ENCODE measurements at places on chromosomes 1 and 21.
A peak's percentile ranks its signal among the peaks of the same experiment; 100 is the strongest.

DNA sequence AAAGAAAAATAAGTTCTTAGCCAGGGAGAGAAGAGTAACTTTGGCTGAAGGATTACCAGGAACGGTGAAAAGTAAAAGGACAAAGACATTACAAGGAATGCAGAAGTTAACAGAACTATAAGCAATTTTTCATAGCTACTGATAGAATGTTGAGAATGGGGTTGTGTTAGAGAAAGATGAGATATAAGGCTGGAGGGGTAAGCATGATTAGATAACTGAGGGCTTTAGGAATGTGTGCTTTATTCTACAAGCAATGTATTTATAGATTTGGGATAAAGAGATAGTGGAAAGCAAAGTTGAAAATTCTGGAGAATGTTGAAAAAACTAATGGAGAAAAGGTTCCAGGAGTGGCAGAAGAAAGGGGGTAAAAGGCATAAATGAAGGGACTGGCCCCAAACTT is 65.4 kb upstream of the PTCH2 start:
- no peak for DNase-seq

DNA sequence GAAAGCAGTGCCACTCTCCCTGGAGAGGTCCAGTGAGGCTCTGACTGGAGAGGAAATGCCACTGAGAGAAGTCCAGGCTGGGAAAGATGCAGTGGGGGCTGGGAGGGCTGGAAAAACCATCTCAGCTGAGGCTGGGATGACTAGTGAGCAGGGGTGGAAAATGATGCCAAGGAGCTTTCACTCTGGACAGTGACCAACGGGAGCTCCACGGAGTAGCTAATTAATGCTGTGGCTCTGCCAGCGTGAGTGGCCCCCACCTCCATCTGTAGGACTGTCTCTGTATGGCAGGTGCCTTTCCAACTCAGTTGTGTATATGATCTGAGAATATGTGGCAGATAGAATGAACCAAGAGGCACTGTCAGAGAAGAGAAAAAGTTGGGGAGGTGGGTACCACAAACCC is 86.7 kb downstream of the DDX20 start:
- no peak for DNase-seq

DNA sequence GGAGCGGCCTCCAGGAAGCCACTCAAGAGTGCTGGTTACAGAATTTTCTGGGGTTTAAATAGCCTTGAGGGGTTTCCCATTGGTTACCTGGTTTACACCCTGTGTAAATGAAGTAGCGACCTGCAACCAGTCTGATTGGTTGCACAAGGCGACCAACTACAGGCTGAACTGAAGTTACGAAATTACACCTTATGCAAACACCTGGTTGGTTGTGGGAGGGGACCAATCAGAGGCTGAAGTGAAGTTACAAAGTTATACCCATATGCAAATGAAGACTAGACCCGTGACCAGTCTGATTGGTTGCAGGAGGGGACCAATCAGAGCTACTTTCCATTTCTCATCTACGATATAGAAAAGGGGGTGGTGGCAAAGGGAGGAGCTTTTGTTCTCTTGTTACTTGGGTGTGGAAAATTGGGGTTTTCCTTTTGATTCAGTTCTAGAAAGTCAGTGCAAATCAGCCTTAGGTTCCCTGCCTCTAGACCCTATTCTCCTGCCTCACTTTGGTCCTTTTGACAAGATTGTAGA is 22.2 kb upstream of the C1orf174 start:
- DNase-seq = no peak

GRCh38 chr21:34743831-34744230 is 75.0 kb downstream of the CLIC6 start:
- DNase-seq = no peak

DNA sequence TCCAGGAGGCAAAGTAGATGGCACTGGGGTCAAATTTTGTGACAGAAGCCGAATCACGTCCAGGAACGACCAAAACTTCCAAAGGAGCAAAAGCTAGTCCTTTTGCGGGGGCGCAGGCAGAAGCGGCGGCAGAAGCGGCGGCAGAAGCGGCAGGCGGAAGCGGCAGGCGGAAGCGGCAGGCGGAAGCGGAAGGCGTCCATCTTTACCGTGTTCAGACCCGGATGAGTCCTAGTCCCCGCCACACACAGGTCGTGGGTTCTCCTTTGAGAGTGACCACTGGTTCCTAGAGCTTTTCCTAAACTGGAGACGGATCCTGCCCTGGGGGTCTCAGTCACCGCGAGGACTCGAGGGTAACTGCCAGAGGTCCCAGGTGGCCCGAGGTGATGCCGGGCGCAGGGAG is 53.6 kb downstream of the POFUT2 start:
- no peak for DNase-seq

DNA sequence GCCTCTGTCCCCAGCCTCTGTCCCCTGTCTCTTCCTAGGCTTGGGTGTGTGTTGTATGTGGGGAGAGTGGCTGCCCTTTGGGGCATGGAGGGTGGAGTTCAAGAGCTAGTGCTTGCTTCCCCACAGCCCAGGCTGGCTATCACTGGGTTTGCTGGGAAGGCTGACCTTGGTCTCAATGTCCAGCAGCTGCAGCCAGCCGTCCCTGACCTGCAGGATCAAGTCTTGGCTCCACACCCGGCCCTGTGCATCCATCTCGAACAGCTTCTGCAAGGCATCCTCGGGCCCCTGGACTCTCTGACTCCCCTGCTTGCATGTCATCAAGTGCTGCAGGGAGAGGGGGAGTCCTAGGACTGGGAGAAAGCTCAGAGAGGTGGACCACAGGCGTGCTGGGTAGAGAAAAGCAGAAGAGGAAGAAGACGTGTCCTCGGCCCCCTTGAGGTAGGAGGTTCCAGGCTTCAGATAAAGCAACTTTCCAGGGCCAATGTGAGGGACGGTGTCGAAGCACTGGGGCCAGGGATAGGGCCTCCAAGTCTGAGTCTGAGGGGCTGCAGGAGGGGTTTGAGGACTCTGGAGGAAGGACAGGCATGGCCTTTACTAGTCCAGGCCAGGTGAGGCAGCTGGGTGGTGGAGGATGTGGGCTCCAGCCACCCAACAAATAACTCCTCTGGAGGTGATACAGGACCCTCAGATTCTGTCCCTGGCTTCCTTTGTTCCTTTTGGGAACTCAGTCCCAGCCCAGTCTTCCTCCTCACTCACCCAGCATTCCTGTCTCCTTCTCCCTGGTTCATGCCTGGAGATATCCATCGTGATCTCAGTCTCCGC is 4.0 kb downstream of the EPS8L3 start:
- DNase-seq = peak; percentile 13

DNA sequence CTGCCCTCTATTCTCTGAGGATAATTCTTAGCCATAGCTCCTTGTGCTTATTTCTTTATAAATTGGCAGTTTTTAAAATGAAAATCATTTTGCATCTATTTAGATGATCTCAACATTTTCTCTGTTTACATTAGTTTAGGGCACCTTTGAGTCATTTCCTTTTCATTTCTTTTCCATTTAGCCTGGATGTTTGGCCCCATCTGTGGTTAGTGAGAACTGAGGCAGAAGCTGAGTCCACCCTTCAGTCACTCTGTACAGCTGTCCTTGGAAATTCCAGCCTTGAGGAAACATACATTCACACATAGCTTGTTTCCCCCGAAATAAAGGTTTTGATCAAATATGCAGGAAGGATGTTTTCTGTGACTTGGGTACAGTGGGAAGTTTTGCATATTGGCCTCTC is 123.7 kb downstream of the NTNG1 start:
- DNase-seq = no peak

DNA sequence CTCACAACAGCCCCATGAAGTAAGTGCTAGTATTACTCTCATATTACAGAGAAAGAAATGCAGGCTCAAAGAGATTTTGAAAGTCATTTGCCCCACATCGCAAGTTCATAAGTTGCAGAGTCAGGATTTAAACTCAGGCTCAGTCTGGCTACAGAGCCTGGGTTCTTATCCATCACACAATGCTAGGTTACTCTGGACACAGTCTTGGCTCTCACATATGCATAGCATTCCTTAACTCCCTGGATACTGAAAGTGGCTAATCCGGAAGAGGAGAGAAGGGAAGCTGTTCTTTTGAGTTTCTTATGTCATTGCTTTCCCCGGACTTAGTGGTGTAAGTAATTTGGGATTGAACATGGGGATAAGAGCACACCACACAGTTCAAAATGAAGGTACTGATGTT is 357.4 kb upstream of the PLXNA2 start:
- DNase-seq = no peak

DNA sequence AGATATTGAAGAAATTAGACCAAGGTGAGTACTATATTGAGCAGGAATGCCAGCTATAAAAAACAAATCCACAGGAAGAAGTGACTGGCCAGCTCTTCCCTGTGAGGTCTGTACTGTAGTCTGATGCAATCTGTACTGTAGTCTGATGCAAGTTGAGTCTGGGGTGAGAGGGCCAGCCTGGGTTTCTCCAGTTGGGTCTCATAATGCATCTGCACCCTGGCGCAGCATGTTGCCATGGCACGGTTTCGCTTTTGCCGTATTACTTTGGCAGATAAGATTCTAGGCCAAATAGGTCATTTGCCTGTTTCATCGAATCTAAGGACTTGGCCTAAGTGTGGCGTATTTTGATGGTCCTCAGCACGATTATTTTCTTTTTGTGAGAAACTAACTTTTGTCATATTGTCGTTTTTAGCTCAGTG is 24.4 kb upstream of the PGD start:
- no peak for DNase-seq

- DNase-seq = no peak
Measured at GRCh38 chr1:118963456-118964430, 24.4 kb downstream of the TBX15 start.

GRCh38 chr1:16017076-16017460 is 775 bp downstream of the HSPB7 start:
- DNase-seq = no peak

- DNase-seq = no peak
Measured at GRCh38 chr1:2857521-2857920, 56.0 kb upstream of the TTC34 start.

GRCh38 chr1:2786329-2787162 is 14.9 kb downstream of the TTC34 start:
- DNase-seq = peak; percentile 83

- no peak for DNase-seq
Measured at GRCh38 chr21:45320261-45321025, 32.7 kb upstream of the POFUT2 start.

GRCh38 chr21:43361493-43362296 is 65.2 kb downstream of the SIK1 start:
- peak; percentile 46 for DNase-seq

DNA sequence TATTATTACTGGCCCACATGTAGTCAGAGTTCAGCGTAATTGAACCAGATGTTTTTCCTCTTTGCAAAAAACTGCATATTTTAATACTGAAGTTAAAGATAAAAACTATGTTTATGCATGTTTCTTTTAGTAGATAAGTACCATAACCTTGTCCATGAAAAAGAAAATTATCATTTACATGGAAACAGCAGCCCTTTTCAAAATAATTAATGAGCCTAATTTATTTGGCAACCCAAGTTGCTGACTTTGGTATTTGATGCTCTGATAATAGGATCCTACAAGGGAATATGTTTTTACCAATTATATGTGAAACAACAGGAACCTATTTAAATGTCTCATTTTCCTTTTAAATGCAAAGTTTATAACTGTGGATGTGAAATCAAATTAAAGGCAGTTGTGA is 281.3 kb upstream of the C1orf105 start:
- DNase-seq = no peak

GRCh38 chr21:43012596-43012995 is 38.2 kb downstream of the PKNOX1 start:
- DNase-seq = no peak

- DNase-seq = no peak
Measured at GRCh38 chr21:25985990-25986389, 184.6 kb downstream of the APP start.

- DNase-seq = no peak
Measured at GRCh38 chr1:41379738-41380130, 18.5 kb downstream of the FOXO6 start.

DNA sequence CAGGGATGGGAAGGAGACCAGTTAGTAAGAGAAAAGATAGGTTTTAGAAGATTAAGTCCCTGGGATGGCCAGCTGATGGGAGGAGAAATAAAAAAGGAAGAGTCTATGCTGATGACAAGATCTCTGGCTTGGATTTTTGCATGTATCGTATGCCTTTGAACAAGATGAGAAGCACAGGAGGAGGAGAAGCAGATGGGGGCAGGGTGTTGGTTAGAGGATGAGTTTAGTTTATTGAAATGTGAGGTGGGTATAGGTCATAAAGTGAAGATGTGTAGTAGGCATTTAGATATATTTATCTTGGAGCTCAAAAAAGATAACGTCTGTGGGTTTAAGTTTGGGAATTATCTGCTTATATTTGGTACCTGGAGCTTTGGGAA is 1.4 kb downstream of the TIPRL start:
- peak; percentile 21 for DNase-seq

- no peak for DNase-seq
Measured at GRCh38 chr1:236851871-236852270, 56.8 kb downstream of the MTR start.

DNA sequence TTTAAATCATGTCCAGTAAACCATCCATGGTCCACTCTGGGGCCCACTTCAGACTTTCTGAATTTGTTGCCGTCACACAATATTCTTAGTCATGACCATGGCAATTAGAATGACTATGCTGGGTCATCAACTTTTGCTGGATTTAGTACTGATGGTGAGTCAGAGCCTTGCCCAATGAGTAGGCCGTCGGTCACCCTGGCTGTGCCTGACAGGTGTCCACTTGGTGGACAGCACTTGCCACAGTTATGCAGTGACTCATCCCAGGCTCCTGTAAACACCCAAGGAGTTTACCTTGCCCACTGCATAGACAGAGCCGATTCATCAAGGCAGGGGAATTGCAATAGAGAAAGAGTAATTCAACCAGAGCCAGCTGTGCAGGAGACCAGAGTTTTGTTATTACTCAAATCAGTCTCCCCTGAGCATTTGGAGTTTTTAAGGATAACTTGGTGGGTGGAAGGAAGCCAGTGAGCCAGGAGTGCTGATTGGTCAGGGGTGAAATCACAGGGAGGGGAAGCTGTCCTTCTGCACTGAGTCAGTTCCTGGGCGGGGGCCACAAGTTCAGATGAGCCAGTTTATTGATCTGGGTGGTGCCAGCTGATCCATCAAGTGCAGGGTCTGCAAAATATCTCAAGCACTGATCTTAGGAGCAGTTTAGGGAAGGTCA is 333.8 kb downstream of the PTPRU start:
- no peak for DNase-seq

- DNase-seq = peak; percentile 97
Measured at GRCh38 chr1:174999216-174999935, 371 bp upstream of the CACYBP start.

DNA sequence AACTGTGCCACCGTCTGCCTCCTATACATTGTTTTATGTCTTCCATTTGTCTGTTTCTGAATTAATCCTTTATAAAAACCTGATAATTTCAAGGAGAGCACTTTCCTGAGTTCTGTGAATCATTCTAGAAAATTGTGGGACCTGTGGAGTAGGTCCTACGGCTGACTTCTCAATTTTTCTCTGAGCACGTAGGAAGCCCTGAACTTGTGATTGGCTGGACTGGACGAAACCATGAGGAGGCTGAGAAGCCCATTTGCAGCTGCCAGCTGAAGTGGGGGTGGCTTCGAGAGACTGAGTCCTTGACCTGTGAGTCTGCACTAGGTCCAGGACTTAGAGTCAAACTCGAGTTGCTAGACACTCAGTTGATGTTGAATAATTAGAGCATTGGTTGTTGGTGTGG is 277.1 kb upstream of the NCAM2 start:
- DNase-seq = no peak

- no peak for DNase-seq
Measured at GRCh38 chr1:8651236-8651890, 166.1 kb downstream of the RERE start.
